SJSA1 (cell line): ENCODE measurements at places on chromosomes 16 and 17. TPM values are rescaled to one million over a fixed set of nuclear protein-coding genes. Genes with fewer than 3 reads are reported as not detected.

DNA sequence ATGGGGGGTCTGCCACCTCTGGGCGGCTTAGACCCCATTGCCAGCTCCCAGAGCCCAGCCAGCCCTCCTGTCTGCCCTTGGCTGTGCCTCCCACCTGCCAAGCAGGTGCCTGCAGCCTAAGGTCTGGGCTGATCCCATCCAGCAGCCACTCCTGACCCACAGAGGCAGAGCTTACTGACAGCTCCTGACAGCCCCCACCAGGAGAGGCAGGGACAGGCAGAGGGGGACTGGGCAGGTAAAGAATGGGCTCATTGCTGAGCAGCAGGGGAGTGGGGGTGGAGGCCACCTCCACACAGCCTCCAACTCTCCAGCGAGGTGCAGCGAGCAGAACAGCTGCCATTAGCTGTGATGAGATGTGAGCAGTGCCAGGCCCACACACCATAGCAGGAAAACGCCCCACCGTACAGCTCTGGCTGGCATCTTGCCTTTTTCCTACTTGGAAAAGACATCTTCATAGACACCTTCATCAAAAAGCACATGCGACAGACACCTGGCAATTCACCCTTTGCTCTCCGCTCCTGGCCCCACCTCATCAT, 164.4 kb downstream of the C16orf78 start:
- H3K36me3 ChIP-seq: no peaks in the 10 kb centered on the region
- no peak overlapping the region for H3K27ac ChIP-seq
- H3K4me3 ChIP-seq: no peak overlapping the region
- no peak for DNase-seq

DNA sequence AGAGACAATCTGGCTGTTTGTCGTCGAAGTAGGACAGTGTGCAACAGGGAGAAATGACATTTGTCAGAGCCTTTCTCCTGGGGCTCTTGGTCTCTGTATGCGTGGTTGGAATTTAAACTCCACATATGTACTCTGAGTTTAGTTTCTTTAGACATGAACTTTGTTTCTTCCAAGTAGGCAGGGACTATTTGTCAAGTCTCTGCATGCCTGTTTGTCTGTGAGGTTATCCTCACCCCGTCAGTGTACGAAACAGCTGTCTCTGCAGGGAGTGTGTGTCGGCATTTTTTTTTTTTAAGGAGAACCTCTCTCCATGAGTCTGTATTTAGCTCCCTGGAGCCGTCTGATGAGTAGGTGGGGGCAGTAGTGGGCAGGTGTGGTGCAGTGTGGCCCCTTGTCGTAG, 29.7 kb downstream of the NDEL1 start:
- no peaks in the 10 kb centered on the region for H3K27me3 ChIP-seq
- no peak for DNase-seq
- H3K36me3 ChIP-seq: peaks cover 84% of the 10 kb centered on the region

Gene PRSS53
- 1.9 and 2.6 TPM in 2 replicates for total RNA-seq

Gene ADAD2
- not detected in 2 replicates for total RNA-seq

DNA sequence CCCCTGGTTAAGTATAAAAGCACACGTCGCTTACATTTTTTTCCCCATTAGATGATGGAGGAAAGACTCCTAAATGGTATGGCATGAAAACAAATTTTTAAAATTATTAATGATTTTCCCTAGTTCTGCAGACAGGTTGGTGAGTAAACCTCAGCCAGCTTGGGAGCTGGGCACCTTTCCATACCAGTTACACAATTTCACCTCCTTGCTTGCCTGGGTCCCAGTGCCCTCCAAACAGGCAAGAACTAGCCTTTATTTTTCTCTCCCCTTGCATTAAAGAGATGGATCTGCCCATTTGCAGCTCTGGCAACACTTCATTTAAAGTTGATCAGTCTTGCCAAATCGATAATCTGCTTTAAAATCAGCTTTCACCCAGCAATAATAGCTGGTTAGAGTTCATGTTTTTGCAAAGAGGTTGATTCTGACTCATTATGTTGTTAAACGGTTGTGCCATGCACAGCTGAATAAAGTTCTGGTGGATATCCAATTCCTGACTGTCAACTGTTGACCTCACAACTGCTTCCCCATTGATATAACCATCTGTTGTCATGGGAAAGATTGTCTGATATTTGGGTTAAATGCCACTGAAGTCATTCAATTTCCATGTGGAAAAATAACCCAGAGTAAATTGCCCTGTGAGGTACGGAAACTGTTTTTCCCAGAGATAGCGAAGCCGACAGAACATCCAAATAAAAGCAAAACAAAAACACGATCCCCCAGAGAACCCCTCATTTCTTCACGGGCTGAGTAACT, 1.3 kb downstream of the C17orf58 start:
- peaks cover 11% of the 10 kb centered on the region for H3K27me3 ChIP-seq
- no peak overlapping the region for H3K27ac ChIP-seq
- DNase-seq: peak; percentile 24
- H3K36me3 ChIP-seq: peaks cover 6% of the 10 kb centered on the region
- peaks cover 28% of the 10 kb centered on the region for H3K4me1 ChIP-seq

DNA sequence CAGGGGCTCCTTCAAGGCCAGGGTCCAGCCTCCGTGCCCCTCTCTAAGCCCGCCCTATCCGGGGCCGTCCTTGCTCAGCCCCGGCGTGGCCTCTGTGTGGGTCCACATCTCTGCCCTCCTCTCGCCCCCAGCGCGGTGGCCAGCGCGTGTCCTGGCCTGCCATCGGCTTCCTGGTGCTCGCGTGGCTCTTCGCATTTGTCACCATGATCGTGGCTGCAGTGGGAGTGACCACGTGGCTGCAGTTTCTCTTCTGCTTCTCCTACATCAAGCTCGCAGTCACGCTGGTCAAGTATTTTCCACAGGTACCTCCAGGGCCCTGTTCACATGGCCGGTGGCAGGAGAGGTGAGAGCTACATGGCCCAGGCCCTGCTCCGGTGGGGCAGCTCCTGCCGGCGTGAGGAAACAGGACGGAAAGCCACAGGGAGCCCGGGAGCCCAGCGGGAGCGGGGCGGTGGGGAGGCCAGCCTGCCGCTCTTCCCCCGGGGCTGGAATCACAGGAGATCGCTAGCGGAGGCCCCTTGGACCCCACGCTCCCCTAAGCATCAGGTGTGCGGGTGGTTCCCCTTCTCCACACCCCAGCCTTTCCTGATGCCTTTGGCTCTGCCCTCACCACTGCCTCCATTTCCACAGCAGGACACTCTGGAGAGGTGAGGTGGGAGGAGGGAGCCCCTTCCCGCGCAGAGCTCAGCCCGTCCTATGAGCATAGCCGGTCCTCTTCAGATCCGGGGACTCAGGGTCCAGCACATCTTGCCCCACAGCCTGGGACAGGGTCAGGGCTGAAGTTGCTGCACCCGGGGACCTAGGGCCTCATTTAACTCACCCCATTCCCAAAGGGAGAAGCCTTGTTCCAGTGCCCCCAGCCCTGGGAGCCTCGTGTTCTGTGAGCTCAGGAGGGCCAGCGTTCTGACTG, 10.2 kb downstream of the TAX1BP3 start:
- DNase-seq: no peak
- H3K4me3 ChIP-seq: no peak overlapping the region
- H3K27ac ChIP-seq: no peak overlapping the region
- H3K27me3 ChIP-seq: no peaks in the 10 kb centered on the region
- H3K36me3 ChIP-seq: peaks cover 54% of the 10 kb centered on the region

DNA sequence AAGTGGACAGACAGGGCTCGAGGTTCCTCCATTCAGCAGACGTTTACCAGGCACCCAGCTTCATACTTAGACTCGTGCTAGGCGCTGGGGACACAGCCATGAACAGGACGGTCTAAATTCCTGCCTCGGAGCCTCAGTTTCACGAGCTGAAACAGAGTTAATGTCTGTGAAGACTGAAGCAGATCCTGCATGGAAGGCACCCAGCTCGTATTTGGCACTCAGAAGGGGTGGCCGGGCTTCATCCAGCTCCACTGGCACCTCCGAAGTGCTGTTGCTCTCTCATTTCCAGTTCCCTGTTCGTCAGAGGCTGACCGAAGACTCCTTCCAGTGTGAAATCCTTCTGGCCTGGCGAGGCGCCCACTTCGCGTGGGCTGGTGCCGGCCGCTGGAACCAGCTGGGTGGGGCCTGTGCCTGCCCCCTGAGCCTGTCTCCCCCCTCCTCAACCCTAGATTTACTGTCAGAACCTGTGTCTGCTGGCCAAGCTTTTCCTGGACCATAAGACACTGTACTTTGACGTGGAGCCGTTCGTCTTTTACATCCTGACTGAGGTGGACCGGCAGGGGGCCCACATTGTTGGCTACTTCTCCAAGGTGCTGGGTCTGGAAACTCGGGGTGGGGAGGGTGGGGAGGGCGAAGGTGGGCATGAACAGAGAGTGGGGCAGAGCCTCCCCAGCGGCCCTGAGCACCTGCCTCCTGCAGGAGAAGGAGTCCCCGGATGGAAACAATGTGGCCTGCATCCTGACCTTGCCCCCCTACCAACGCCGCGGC, 5.8 kb downstream of the PRSS8 start:
- H3K4me3 ChIP-seq: no peak overlapping the region
- H3K27ac ChIP-seq: no peak overlapping the region
- H3K4me1 ChIP-seq: no peaks in the 10 kb centered on the region
- H3K27me3 ChIP-seq: no peaks in the 10 kb centered on the region

Gene CES1
- total RNA-seq: not detected in 2 replicates
